Hematopoietic multipotent progenitor cell treated with erythropoietin and hydrocortisone succinate and interleukin-3 and kit ligand, for 4 days (in vitro differentiated cells): ENCODE measurements at places on chromosomes 16 and 17.

DNA sequence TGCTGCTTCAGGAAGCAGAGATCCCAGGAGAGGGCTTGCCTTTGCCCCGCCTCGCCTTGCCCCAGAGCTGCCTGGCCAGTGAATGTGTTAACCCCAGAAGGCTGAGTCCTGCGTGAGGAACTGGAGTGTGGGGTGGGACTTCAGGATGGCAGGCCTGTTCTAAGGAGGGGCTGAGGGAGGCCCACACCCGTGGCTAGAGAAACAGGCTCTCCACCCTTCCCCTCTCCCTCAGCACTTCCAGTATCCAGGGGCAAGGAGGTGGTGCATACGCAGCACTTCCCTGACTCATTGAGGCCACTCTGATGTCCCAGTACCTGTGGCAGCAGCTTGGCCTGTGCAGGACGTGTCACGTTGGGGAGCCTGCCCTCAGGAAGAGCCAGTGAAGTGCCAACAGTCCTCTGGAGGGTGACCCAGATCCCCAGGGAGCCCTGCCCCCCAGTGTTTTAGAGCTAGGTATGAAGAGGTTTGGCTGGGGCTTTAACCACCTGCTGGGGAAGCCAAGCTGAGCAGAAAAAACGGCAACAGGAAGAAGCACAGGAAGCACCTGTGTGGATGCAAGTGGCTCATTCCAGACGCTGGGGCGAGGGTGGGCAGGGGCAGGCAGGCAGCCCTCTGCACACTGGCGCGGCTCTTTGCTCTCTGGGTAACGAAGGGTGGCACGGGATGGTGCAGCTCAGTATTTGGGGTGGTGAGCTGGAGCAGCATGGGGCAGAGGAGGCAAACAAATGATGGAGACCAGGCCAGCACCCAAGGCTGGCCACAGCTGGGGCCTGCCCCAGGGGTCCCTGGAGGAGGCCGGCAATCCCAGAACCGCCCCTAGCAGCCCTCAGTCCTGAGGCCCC lies 14.7 kb upstream of the CTCF start:
- DNase-seq, result peak; percentile 72

- DNase-seq, result no peak
Observed at GRCh38 chr17:12107905-12108304, 87.2 kb downstream of the MAP2K4 start.

DNA sequence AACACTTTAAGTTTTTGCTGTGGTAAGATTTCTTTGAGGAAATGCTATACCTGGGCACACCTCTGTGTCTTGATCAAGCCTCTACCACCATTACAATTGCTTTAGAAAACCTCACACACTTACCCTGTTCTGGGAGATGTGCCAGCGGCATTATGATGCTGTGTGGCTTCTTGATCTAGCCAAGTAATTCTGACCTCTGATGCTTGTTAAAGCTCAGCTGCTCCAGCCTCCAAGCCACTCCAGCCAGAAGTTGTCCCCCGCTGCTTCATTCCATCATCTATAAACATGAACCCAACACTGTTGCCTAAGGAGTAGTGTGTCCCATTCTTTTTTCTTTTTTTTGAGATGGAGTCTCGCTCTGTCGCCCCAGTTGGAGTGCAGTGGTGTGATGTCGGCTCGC lies 60.1 kb downstream of the CYLD start:
- DNase-seq, result no peak

- no peak for DNase-seq
Observed at GRCh38 chr17:62732125-62732524, 76.0 kb downstream of the MARCHF10 start.

DNA sequence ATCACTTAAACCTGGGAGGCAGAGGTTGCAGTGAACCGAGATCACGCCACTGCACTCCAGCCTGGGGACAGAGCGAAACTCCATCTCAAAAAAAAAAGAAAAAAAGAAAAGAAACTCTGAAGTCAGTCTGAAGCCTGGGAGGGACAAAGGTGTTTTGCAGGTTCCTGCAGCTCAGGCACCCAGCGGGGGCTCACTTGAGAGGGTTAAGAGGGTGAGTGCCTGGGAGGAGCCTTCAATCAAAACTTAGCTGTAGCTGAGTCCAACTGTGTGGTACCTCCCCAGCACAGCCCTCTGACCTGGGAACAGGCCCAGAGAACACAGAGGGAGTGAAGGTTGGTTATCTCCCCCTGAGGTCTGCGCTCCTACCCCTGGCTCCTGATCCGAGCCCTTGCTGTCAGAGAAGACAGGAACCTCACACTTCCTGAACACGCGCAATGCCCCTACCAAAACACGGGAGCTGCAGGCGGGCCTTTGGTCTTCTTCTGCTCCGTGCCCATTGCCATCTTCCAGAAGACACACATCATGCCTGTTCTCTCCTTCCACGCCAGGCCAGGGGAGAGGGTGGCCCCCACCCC lies 20.4 kb upstream of the ZC3H18 start:
- DNase-seq, result peak; percentile 63

GRCh38 chr16:20791923-20792612 lies 14.2 kb downstream of the ERI2 start:
- no peak for DNase-seq

GRCh38 chr16:9594946-9595345 lies 503.5 kb downstream of the HAPSTR1 start:
- no peak for DNase-seq

DNA sequence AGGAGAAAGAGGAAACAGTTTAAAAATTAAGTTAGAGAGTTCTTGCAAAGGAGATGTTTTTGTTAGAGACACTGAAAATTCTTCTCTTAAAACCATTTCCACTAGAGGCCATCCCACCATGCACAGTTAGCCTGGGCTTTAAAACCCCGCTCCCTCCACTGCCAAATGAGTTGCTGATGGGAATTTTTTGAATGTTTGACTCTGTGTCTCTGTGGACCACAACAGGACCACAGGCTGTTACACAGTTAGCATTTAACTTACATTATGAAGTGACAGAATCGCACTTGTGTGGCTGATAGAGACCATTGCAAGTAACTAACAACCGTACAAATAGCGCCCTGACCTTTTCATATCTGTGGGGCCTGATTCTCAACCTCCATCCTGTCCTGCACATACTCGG lies 74.7 kb upstream of the TBX2 start:
- DNase-seq, result no peak

DNA sequence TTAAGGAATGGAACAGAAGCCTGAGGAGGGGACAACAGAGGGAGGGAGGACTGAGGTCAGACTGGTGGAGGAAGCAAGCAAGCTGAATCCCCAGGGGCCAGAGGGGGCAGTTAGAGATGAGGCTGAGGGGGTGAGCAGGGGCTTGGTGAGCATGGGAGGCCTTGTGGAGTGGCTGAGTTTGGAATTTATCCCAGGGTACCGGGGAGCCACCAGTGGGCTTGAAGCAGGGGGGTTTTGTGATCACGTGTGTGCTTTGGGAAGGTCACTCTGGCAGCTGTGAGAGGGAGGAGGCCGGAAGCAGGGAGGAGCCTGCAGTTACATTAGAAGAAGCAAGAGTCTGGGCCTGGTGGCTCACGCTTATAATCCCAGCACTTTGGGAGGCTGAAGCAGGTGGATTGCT lies 9.8 kb upstream of the CTCF start:
- DNase-seq, result peak; percentile 43

DNA sequence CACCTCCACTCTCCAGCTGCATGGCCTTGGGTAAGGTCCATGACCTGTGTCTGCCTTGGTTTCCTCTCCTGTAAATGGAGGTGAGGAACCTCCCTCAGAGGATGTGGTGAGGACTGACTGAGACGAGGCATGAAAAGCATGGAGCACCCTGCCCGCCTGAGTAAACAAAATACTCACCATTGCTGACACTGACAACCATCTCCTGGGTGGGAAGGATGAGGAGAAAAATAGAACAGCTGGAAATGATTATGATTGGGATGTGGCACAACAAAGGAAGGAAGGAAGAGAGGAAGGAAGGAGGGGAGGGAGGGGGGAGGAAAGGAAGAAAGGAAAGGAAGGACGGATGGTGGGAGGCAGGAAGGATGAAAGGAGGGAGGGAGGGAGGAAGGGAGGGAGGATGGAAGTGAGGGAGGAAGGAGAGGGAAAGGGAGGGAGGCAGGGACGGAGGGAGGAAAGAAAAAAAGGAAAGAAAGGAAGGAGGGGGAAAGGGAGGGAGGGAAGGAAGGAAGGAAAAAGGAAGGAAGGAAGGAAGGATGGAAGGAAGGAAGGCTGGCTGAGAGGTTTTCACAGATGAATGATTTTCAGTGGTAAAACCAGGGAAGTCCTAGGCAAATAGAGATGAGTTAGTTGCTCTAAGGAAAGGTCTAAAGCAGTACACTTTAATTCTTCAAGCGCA lies 276.5 kb upstream of the XYLT1 start:
- no peak for DNase-seq

DNA sequence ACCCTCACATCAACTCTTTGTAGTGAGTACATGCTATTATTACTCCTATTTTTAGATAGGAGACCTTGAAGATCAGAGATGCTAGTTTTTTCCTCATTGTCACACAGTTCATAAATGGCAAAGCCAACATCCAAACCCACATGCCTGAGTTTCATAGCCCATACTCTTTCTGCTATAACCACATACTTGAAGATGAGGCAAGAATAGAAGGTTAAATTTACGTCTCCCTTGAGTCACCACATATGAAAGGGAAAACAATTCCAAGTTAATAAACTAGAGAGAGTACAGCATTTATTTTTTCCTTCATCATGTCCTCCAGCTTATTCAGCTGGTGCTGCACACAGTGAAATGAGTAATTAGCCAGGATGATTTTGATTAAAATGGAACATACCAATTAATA lies 23.7 kb downstream of the NUDT7 start:
- no peak for DNase-seq

- DNase-seq, result peak; percentile 89
Observed at GRCh38 chr16:11639925-11640899, 28.0 kb upstream of the SNN start.

- DNase-seq, result no peak
Observed at GRCh38 chr17:74041869-74042640, 161.4 kb upstream of the RPL38 start.

DNA sequence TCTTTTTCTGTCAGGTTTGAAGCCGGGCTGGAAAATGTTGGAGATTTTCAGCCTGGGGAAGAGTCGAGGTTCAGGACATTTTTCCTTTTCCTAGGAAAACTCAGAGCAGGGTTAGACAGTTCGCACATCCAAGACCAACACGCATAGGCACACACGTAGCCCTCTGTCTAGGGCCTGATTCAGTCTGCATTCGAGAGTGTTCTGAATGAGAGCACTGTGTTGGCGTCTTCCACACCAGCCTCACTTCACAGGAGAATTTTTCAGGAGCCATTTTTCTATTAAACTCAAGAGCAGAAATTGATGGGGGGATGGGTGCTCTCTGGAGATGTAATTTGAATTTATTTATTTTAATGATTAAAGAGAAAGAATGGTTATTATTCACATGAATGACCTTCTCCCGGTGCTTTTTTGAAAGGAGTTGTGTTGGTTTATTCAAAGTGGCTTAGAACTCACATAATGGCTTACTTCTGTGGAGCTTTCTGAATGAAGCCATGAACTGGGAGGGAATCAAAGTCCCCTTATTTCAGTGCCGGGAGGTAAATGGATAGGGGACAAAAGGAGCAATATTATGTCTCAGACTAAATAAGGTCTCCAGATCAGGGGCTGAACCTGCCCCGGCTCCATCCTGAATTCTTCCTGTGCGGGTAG lies 194.3 kb downstream of the CCDC182 start:
- no peak for DNase-seq

DNA sequence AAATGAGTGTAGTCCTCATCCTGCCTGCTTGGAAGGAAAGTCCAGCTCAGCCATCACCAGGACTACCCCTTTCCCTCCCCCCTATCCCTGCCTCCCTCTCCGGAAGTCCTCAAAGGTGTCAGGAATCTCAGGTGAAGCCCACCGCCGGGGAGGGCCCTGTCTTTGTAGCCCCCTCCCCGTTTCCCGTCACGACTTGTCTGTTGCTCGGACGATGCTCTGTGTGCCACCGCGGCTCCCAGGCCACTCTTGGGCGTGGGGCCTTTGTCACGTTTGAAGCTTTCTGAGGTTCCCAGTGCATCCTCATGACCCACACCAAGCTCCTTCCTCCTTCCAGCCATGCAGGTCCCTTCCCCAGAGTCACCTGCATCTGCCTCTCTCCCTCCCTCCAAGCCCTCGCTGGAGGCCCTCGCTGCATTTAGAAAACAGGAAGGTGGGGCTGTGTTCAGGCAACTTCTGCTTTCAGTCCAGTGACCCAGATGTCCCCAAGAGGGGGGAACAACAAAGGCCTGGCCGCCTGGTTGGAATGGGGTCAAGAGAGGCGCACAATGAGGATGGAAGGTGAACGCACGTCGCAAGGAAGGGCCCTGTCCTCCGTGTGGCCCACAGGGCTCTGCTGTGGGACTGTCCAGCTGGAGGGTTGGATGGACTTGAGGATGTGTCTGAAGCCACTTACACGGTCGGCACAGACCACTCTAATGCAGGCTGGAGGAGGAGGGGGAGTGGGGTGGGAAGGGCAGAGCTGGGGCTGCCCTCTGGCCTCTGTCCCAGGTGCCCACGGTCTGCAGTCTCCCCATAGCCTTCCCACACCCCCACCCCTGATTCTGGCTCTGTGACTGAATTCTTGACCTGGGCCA lies 59.9 kb downstream of the OR1D5 start:
- DNase-seq, result peak; percentile 74

DNA sequence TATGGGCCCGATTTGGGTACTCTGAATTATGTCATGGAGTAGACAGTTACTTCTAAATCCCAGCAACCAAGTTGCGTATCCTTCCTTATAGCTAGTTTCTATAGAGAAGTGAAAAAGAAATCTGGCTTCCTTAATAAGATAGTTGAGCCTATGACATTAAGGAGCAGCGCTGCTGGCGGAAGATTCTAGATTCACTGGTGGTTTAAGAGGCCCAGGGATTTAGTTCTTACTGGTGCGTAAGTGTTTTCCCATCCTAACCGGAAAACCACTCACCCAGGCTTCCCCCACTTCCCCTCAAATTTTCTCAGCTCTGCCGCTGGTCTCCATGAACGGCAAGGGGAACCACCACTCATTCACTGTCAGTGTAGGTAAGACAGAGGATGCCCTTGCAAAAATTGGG lies 230.4 kb downstream of the CPPED1 start:
- DNase-seq, result no peak

- DNase-seq, result no peak
Observed at GRCh38 chr17:205148-205669, 23.8 kb upstream of the DOC2B start.

DNA sequence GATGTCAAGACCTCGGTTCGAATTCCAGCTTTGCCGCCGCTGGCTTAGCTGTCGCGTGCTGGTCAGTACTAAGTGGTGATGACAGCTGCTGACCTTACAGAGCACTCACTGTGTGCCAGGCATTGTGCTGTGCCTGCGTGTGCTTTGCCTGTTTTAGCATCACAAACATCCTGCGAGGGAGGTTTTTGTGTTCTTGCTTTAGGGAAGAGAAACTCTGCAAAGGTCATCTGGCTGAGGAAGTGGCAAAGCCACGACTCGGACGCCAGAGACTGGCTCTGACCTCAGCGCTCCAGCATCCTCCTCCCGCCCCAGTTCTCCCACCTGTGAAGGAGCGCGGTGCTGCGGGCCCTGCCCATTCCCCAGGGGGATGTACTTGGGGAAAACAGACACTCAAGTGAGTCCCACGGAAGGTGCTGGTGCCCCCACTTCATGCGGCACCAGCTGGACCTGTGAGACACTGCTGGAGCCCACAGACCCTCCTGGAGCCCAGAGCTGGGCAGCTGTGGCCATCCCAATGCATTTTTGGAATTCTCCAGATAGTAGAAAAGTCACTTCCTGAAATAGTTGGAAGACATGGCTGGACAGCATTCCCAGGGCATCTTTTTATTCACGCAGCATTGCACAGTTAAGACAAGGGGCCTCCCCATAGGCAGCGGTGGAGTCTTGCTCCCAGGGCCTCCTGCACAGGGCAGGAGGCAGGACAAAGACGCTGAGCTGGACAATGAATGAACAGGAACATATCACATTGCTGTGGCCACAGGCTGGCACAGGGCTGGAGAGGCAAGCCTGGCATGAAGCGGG lies 20.0 kb upstream of the HERPUD1 start:
- DNase-seq, result no peak

GRCh38 chr17:77321649-77322513 lies 181.1 kb downstream of the SEC14L1 start:
- no peak for DNase-seq
